ENCODE measurements at places on chromosomes 6 and 20.
A peak's percentile ranks its signal among the peaks of the same experiment; 100 is the strongest.

DNA sequence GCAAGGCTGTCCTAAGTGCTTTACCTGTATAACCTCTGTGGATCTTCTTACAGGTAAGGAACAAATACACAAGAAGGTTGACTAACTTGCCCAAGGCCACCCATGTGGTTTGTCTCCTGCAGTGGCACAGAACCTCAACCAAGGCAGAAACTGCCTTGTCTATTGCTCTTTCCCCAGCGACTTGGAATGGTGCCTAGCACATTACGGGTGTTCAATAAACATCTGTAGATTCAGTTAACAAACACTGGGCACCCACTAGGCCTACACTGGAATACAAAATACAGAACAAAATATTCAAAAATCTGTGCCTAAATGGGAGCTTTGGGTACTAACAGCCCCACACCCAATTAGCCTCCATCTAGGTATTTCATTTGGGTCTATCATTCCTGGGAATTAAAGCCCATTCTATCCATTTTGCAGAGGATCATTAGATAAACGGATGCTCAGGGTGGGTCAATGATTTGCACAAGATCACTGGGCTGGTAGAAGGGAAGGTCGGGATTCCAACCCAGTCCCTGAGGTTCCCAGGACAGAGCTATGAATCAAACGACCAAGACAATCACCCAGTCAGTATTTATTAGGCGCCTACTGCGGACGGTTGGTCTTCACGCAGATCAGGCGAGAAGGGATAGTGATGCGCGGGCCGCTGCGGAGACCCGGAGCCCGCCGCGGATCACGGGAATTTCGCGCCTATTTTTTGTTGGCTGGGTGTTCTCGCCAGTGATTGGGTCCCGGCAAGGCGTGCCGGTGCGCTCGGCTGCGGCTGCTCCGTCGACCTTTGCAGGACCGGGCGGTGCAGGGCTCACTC lies at the start of gene STK35:
STK35 (plus strand) TSS at position 771 of the 808 bp plus-strand sequence. CDS start 55 bp downstream, outside the sequence.
- peak; percentile 83 for DNase-seq

GRCh38 chr6:148743476-148743875 lies 3.4 kb upstream of the UST start:
- DNase-seq: no peak

GRCh38 chr6:155887421-155887820 lies 431.8 kb upstream of the NOX3 start:
- no peak for DNase-seq

DNA sequence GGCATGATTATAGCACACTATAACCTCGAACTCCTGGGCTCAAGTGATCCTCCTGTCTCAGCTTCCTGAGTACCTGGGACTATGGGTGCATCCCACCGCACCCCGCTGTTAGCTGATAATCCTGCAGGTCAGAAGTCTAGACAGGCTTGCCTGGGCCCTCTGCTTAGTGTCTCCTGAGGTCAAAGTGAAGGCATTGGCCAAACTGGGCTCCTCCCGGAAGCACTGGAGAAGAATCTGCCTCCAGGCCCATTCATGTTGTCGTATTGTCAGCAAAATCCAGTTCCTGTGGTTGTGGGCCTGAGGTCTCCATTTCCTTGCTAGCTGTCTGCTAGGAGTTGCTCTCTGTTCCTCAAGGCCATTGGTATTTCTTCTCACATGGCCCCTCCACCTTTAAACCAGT lies 6.3 kb upstream of the MROH8 start:
- DNase-seq: no peak

DNA sequence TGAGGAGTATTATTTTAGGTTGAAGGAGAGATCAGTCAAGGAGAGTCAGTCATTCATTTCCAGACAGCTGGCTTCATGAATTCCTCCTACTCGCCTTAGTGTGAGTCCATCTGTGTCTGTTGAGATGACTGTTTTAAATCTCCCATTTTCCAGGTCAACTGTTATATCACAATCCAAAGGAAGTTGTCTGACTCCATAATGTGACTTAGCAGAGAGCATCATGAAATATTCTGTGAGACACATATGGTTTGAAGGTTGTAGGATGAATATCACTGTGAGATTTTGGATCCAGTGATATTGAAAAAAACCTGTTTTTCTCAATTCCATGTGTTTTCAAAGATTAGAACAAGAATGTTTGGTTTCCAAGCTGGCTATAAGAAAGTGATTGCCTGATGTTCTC lies 530.2 kb upstream of the MAN1A1 start:
- DNase-seq: no peak

- DNase-seq: no peak
Observed at GRCh38 chr6:33609528-33609927, 11.6 kb upstream of the ITPR3 start.

- DNase-seq: no peak
Observed at GRCh38 chr6:39617026-39617425, 108.2 kb downstream of the KIF6 start.

DNA sequence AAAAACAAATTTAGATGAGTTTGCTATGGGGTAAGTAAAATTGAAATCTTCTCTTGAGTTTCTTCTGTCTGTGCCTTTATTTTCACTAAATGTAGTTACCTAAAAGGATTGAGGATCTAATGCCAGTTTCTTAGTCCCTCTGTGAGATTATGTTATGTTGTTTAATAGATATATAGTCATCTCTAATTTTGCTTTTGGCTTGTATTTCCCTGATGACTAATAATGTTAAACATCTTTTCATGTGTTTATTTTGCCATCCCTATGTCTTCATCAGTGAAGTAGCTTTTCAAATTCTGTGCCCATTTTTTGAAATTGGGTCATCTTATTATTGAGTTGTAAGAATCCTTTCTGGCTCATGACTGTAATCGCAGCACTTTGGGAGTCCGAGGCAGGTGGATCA lies 13.7 kb downstream of the QRSL1 start:
- no peak for DNase-seq

DNA sequence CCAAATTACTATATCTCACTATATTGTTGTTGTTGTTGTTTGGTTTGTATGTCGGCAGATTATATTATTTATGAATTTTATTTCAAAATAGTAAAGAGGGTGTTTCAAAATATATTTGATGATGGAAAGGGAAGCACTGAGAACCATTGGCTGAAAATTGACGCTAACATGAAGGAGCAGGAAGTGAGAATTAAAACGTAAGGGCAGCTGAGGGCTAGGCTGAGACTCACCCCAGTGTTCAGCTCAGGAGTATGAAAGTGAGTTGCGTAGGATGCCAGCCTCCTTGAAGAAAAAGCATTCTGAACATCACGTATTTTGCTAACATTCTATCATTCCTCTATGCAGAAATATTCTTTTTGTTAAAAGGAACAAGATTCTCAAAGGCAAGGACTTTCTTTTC lies 10.7 kb upstream of the IPCEF1 start:
- no peak for DNase-seq

- no peak for DNase-seq
Observed at GRCh38 chr6:129417416-129418086, 292.4 kb downstream of the ARHGAP18 start.

DNA sequence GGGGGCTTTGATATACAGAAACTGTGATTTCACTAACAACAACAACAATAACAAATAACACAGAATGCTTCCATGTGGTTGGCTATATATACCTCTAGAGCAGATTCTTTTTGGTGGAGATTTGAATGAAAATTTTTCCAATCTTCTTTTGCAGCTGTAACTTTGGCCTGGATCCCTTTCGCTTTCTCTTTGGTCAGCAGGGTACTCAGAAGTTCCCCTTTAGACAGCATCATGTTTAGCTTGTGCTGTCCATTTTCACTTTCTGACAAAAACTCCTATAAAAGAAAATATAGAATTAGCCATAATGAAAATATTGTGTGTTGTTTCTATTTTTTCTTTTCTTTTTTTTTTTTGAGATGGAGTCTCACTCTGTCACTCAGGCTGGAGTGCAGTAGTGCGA lies 264.2 kb downstream of the SYNE1 start:
- no peak for DNase-seq

DNA sequence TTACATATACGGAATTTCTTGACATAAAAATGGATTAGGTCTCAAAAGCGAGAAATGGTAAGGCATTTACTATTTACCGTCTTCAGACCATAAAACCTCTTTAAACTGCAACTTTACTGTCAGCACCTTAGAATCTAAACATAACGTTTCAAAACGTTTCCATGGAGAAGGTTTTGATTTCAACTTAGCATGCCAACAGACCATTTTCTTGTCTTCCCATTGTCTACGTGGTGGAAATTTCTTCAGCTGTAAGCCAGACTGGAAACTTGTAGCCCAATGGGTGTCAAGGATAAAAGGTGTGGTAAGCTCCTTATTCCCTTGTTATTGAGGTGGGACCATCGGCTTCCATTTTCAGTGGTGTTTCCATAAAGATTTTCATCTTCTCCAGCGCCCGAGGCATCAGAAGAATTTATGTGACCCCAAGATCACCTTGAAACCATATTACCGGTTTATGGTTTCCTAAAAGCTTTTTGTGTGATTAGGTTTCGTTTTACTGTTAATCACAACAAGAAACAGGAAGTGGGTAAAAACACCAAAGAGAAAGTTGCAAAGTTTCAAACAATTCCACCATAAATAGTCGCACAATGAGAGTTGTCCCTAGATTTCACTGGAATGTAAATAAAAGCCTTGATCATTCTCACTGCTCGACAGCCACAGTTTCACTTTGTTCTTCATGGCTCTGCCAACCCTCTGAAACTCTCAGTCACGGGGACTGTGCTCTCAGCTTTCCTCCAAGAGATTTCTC lies 63.0 kb upstream of the CD2AP start:
- DNase-seq: no peak

DNA sequence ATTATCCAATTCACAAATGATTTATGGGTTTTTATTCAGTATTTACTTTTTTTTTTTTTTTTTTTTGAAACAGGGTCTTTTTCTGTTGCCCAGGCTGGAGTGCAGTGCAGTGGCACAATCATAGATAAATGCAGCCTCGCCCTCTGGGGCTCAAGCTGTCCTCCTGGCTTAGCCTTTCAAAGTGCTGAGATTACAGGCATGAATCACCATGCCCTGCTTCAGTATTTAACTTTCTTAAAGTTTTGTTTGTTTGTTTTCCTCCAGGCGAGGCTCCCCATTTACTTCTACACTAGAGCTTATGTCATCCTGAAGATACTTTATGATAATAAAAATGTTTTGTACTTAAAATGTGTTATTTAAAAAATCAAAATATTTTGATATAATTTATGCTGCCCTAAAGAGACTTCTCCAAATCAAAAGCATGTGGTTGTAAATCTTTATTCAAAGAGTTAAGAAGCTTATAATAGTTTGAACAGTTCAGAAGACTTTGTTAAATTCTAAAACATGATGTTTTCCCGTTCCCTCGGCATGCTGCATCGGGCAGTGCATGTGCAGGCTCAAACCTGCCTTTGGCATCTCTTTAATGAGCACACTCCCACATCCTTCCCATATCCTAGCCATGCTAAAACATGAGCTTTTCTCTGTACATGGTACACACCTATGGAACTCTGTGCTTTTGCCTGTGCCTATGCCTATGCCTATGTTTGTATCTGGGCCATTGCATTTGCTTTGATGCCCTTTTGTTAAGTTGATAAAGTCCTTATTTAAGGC lies 11.0 kb downstream of the SMPDL3A start:
- no peak for DNase-seq

DNA sequence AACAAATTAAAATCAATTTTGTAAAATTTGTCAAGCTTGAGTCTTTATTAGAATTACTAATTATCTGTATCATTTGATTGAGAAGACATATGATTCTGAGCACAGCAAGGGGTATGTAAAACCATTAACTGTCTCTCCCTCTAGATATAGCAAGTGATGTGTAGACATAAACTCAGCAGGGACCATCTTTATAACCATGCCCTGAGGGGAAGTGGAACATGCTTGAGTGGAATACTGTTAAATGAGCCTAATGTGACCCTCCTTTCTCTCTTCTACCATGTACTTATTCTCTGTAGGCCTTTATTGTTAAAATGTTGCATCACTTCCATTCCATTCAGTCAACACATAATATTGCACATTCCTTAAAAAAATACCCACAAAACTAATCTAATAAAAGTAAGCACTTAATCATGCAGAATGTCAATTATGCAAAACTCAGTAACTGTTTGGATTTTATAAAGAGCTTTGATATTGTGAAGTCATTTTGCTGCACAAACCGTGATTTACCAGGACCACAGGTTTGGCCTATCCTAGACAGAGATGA lies 896.6 kb upstream of the MANEA start:
- DNase-seq: no peak

DNA sequence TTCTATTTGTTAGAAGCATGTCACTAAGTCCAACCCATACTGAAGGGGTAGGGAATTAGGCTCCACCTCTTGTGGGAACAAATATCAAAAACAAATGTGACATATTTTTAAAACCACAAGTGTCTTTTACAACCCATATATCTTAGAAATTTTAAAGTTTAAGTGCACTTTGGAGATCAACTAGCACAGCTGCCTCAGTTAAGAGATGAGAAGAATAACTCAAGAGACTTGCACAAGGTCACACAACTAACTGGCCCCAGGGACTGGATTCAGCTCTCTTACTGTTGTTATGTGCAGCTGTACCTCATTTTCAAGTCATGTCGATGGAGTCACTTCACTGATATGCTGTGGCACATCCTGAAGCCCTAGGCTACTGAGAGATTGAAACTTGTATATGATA lies 102.9 kb upstream of the BMP2 start:
- no peak for DNase-seq

DNA sequence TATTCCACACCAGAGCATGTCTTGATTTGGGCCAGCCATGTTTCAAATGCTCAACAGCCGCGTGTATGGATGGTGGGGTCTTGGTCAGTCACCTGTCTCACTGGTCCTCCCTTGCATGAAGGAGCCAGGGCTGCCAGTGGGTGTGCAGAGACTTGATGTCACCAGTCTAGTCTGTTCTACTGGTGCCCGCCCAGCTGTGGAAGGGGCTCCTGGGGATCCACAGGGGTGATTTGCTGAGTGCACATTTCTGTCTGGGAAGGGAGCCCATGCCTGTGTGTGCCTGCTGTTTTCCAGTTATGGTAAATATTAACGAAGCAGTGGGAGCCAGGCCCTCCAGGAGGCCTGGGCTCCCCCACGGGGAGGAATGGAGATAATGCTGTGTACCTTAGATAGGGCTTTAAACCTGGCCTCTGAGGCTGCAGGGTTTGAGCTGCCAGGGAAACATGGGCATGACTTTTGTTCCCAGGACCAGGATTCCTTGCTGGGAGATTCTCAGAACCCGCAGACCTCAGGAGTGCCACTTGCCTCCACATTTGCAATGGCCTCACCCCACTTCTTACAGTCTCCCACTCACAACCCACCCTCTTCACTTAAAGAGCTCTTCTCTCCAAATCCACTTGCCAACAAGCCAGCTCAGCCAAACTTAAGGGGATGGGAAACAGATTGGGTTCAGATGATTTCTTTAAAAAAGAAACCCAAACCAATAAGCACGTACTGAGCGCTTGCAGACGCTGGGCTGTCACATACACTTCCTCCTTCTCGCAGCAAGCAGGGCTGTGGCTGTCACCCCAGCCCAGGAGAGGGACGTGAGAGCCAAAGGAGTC lies 54.1 kb downstream of the VEGFA start:
- no peak for DNase-seq
